EL (cell line): ENCODE measurements at places on chromosomes 2 and 18.

- no peak for DNase-seq
Measured at GRCh38 chr2:184302506-184302905, 295.8 kb upstream of the ZNF804A start.

GRCh38 chr2:1658394-1659151 lies 85.7 kb downstream of the PXDN start:
- no peak for DNase-seq

DNA sequence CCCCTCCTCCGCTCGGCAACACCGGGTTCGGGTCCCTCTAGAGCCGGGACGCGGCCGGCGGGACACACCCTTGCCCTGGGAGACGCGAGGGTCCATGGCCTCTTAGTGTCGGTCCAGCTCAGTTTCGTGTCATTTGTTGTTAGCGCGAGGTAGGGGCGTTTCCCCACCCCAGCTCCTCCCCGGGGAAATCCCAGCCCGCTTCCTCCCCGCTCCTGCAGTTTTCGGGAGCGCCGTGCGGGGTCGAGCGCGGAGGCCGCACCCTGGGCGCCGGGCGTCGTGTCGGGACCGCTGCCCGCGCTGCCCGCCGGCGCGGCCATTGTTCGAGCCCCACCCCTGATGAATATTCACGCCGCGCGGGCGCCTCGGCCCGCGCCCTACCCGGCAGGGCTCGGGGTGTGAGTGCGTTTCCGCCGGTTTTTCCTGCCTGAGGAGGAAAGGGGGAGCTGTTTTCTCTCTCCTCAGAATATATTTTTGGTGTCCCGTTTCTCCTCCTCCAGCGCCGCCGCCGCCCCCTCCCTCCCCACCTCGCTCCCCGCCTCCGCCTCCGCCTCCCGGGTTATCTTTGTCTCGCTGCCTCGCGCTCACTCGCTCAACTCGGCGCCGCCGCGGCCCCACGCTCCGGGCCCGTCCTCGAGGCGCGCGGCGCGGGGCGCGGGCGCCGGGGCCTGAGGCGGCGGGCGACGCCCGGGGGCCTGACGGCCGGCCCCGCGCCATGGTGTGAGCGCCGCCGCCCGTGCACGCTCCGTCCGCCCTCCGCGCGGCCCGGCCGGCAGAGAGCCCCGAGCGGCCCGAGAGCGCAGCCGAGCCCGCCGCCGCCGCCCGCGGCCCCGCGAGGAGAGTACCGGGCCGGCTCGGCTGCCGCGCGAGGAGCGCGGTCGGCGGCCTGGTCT lies at the start of gene MAP4K4:
TSS of gene MAP4K4 (plus strand) at position 584 of the 890 bp plus-strand sequence. CDS start 374 bp downstream, outside the sequence.
- DNase-seq = peak; percentile 84

DNA sequence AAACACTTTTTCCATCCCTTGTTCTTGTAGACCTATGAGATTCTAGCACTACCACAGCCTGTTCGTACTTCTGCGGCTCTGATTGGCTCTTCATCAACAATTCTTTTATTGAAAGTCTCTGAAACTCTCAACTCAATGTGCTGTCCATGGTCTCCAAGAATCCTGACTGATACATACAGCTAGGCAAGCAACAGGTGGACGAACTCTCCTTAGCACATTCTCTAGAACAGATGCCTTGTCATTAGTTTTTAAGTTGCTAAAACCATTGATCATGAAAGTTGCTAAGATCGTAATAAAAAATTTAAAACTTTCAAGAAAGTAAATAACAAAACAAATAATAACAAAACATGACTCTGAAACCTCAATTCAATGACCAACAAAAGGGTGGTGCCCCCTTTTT lies 210.5 kb downstream of the EPHA4 start:
- no peak for DNase-seq

GRCh38 chr2:40244675-40245074 lies 207.2 kb downstream of the SLC8A1 start:
- DNase-seq = peak; percentile 81

- DNase-seq = no peak
Measured at GRCh38 chr2:95023222-95023597, 2.3 kb upstream of the MAL start.

DNA sequence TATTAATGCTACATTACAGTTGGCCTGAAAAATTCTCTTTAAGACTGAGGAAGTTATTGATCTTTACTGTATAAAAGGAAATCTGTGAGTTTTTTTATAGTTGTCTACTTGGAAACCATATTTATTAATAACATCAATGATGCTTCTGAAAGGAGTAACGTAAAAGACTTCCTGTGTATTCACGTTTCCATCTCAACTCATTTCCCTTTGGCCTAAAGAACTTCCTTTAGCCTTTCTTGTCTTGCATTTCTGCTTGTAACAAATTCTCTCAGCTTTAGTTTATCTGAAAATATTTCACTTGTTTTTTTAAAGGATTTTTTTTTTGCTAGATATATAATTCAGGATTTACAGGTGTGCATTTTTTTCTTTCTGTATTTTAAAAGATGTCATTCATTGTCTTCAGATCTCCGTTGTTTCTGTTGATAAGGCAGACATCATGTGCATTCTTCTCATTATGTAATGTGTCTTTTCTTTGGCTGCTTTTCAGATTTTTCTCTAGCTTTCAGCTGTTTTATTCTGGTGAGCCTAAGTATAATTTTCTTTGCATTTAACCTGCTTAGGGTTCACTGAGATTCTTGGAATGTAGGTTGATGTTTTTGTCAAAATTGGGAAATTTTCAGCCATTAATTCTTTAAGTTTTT lies 159.0 kb upstream of the DAPL1 start:
- DNase-seq = no peak

DNA sequence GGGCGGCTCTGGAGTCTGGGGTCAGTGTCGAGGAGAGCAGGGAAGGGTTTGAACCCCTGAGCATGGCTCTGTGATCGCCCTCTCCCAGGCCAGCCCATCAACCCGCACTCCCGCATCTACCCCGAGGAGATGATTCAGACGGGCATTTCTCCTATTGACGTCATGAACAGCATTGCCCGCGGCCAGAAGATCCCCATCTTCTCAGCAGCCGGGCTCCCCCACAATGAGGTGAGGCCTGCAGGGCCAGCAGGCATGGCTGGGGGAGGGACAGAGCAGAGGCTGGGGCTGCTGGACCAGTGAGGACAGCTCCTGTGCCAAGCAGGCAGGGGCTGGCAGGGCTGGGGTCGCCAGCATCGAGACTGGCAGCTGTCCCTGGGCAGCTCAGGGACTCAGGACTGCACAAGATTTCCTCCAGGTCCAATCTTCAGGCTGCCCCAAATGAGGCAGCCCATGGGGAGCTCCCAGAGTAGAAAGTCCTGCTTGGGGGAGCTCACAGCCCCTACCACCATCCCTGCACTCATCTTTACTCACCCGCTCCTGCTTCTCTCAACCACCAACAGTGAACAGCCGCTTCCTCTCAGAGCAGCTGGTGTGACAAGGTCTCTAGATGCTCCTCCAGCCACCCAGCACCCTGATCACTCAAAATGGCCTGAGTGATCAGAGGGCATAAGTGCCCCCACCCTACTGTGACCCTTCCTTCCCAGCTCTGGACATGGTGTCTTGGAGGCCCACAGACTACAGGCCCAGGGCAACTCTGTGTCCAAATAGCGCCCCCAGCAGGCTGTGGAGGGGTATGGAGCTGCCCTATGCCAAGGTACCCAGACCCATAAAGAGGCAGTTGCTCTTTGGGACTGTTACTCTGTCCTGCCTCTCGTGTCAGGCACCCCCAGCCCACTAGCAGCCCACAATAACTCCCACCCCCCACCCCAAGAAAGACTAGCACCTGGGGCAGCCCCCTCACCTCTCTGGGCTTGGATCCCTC lies 18.3 kb upstream of the ANKRD53 start:
- DNase-seq = no peak

DNA sequence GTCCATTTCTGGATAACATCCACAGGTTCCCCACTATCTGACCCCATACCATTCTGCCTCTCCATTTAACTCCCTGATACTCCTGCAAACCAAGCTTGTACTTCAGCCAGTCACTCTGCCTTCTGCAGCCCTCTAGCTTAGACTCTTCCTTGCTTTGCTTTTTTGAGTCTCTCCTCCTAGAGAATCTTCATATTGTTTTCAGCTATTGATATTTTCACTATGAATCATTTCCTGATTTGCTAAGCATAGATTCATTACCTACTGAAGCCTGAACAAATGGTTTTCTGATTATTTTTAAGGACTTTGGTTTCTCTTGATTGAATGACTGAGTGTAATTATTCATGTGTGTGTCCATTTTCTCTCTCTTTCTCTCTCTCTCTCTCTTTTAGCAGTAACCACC lies 2102.3 kb upstream of the CELF4 start:
- DNase-seq = peak; percentile 18

GRCh38 chr2:57575700-57576268 lies 470.8 kb upstream of the VRK2 start:
- no peak for DNase-seq

DNA sequence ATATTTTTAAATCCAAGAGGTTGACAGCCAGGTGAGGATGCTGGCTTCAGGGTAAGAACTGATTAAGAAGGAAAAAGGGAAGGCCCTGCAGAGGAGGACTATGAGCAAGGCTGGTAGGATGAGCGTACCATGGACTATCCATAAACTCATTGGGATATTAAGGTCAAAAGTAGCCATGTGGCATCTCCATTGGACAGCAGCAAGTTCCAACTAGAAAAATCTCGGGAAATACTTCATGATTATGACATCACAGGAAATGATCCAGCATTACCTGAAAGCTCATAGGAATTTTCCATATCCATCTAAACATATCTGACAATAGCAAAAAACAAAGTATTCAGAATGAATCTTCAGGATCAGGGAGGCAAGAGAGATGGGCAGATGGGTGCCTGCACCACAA lies 34.2 kb downstream of the TGFA start:
- no peak for DNase-seq
